ENCODE measurements at places on chromosomes 1 and 21.

DNA sequence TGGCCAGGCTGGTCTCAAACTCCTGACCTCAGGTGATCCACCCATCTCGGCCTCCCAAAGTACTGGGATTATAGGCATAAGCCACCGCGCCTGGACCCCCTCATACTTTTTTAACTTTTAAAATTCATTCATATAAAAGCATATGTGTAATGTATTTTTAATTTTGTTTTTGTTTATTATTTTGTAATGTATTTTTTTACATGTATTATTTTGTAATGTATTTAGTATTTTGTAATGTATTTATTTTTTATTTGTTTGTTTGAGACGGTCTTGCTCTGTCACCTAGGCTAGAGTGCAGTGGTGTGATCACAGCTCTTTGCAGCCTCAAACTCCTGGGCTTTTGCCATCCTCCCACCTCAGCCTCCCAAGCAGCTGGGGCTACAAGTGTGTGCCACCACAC is 12.0 kb upstream of the BRWD1 start:
- DNase-seq, result no peak

DNA sequence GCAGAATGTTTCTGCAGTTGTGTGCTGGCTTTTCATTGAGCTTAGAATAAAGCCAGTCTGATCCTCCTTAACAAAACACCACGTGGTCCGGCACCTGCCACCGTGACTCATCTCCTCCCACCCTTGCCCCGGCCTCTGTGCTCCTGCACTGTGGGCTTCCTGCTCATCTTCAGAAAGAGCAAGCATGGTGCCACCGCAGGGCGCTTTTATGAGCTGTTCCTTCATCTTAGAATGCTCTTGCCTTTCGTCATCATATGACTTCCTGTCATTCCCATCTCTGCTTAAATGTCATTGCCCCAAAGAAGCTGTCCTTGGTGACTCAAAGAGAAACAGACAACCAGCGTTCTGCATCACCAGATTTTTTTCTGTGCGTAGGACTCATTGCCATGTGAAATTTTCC is 117.8 kb downstream of the HHAT start:
- no peak for DNase-seq

DNA sequence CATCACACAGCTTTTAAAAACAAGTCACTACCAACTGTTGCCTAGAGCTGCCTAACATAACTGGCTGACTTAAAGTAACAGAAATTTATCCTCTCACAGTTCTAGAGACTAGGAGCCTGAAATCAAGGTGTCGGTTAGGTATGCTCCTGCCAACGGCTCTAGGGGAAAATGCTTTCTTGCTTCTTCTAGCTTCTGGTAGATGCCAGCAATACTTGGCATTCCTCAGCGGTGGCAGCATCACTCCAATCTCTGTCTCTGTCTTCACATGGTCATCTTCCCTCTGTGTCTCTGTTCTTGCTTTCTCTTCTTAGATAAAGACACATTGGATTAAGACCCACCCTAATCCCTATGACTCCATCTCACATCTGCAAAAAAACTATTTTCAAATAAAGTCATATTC is 51.5 kb downstream of the DMRTA2 start:
- DNase-seq, result no peak

GRCh38 chr1:112448904-112449629 is 53.1 kb downstream of the CTTNBP2NL start:
- DNase-seq, result no peak

- DNase-seq, result no peak
Measured at GRCh38 chr1:226095286-226095685, 32.8 kb downstream of the H3-3A start.

GRCh38 chr1:159646687-159647086 is 59.1 kb downstream of the APCS start:
- no peak for DNase-seq

GRCh38 chr1:91345395-91346005 is 59.1 kb downstream of the HFM1 start:
- no peak for DNase-seq

GRCh38 chr1:192153276-192153675 is 5.0 kb upstream of the RGS18 start:
- DNase-seq, result no peak

Data from NCI-H1694 treated with DMSO at 0.1 percent for 48 hours (cell line).